Cardiac fibroblast (primary cell): ENCODE measurements at places on chromosomes 2 and 18.

- peak; percentile 65 for DNase-seq
Observed at GRCh38 chr2:231457101-231457500, 7.2 kb downstream of the NCL start.

- DNase-seq, result no peak
Observed at GRCh38 chr18:78072375-78072774, 822.7 kb downstream of the GALR1 start.

DNA sequence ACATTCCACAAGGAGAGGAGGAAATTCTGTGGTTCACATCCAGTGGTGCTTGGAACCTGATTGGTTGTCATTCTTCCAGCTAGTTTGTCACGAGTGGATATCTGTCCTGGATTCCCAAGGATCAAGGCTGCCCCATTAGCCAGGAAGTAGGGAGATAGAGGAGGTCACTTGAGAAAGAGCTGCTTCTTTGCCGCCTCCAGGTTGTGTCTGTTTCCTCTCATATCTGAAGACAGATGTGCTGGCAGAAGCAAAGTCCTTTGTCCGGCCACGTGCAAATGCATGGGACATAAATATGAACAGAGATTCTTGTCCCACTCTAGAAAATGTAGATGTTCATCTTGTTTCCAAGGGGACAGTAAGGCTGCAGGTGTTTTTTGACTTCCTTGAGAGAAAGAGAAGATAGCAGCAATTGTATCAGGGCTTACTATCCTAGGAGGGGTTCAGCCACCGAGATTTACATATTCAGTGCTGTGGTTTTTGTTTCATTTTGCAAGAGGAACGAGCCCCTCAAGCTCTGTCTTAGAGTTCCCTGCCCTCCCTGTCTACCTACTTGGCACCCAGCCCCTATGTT, 174.4 kb downstream of the RPIA start:
- DNase-seq, result no peak

DNA sequence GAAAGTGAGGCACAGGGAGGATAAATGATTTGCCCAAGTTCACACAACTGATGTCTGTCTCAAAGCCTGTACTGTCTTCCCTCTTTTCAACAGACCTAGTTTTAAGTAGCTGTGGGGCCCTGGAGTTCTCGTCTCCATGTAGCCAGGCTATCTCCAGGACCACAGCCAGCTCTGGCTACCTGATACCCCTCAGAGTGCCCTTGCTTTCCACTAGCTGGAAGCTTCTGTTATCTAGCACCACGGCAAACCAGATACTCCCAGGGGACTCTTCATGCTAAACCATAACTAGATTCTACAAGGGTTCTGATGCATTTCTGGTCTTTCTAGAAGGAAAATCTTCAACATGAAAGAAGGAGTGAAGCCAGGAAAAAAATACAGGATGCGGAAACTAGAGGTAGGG, 137.3 kb downstream of the GALNT14 start:
- DNase-seq, result no peak

GRCh38 chr2:163205589-163206254, 367.2 kb upstream of the KCNH7 start:
- no peak for DNase-seq

DNA sequence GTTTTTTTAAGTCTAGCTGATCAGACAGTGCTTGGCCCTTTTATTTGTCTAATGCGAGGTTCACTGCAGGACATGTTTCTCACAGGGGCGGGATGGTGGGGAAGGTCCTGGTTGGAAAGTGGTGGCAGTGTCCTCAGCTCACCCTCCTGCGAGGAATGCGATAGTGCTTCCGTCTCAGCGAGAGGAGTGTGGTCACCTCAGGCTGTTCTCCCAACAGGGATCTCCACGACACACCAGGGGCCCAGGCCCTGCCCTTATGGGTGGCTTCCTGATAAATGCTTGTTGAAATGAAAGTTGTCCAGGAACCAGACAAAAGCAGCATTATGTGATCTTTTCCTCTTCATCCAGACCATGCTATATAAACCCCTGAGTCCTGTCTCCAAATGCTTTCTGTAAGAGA, 70.1 kb downstream of the BOLA3 start:
- DNase-seq, result peak; percentile 22
